ENCODE measurements at places on chromosomes 2 and 18.

GRCh38 chr2:109611467-109612095, 2.2 kb downstream of the SEPTIN10 start:
- no peak for DNase-seq

GRCh38 chr2:43634604-43635306, 2.3 kb upstream of the PLEKHH2 start:
- DNase-seq = no peak

DNA sequence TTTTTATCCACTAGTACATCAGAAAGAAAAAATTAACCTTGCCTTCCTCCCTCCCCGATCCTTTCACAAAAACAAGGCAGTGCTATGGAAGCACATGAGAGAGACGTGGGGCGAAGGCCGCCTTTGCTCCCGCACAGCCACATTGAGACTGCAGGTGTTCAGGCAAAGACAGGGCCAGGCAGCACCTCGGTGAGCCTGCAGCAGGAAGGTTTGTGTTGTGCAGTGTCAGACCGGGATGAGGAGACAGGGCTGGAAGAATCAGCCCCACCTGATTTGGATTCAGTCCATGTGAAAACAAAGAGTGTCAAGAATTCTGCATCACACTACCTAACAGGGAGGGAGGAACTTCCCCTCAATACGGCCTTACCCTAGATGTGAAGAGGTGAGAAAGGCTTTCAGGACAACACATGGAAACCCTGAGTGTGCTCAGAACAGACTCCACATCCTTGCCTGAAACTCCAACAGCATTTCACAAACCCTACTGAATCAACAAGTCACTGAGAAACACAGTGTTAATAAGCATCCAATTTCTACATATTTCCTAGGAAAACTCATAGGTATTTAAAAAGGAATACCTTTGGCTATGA, 59.6 kb downstream of the HDAC4 start:
- no peak for DNase-seq

GRCh38 chr2:70529610-70530009, 24.0 kb downstream of the TGFA start:
- DNase-seq = no peak

DNA sequence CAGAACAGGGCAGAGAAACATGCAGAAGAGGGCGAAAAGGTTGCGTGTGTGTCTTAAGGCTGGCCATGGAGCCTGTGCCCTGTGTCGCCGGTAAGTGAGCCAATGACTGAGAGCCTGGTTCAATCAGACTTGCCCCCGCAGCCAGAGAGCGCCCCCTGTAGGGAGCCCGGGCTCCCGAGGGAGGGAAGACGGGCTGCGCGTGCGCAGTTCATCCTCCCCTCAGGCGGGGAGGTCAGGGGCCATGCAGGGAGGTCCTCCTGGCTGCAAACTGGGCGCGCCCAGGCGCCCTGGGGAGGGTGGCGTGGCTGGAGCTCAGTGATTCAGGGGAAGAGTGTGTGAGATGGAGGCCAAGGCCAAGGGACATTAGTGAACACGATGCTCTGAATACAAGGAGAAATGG, 276.6 kb downstream of the PHLPP1 start:
- DNase-seq = no peak

GRCh38 chr2:200274116-200275075, 32.1 kb upstream of the SPATS2L start:
- DNase-seq = no peak

GRCh38 chr2:219045937-219046550, 4.7 kb upstream of the CFAP65 start:
- no peak for DNase-seq

- DNase-seq = no peak
Observed at GRCh38 chr2:239821694-239822075, 203.5 kb downstream of the NDUFA10 start.

DNA sequence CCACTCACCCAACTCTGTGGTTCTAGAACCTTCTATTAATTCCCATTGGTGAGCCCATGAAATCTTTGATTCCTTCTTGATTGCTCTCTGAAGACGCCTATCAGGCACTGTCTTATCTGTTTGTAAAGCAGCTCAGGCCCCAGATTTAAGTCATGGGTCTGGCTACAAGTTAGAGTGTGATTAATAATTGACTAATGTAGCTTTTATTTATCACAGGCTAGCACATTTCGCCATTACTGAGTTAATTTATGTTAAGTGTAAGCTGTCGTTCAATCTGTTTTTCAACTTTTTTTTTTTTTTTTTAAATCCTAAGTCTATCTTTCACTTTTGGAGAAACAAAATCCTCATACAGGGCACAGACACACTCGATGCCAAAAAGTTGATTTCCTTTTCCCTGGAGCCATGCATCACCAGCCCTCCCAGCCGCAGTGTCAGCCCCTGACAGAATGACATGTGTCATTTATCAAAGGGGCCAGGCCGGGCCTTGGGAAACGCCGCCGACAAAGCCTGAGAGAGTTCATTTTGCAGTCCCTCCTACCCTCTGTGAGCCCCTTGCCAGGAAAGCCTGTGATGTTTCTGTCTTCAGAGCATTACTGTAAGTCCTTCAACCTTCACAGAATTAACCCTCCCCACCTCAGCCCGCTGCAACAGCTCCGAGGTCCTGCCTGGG, 15.8 kb downstream of the TSHZ1 start:
- DNase-seq = no peak

- DNase-seq = no peak
Observed at GRCh38 chr18:36066686-36067054, 689 bp downstream of the RPRD1A start.

- no peak for DNase-seq
Observed at GRCh38 chr2:209094221-209094620, 329.6 kb upstream of the MAP2 start.

- DNase-seq = no peak
Observed at GRCh38 chr2:178404368-178404767, 46.6 kb downstream of the PRKRA start.

- DNase-seq = no peak
Observed at GRCh38 chr2:171146633-171147032, 14.1 kb downstream of the TLK1 start.

DNA sequence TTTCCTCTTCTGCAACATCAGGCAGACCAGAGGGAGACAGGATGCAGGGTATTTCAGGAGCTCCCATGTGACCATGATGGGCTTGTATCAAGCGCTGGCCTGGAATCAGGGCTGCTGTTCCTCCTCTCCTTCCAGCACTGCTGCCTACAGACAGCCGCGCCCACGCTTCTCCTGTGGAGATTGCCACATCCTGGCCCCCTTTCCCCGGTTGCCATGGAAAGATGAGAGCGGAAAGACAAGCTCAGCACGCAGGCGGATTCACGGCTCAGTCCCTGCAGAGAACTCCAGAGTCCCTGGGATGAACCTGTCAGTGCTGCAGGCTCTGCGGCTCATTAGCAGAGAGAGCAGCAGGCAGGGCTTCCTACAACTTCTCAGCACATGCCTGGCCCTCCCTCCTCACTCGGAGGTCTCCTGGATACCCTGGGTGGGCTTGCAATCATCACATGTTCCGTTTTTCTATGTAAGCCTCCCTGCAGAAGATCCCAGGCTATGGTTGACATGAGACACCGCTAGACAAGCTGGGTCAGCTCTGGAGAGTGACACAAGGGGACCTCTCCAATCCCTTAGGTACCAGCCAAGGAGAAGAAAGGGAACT, 497.8 kb upstream of the MYT1L start:
- DNase-seq = no peak

- DNase-seq = no peak
Observed at GRCh38 chr2:180716186-180717180, 263.9 kb upstream of the UBE2E3 start.

- no peak for DNase-seq
Observed at GRCh38 chr18:21105936-21106335, 5.7 kb downstream of the ROCK1 start.

DNA sequence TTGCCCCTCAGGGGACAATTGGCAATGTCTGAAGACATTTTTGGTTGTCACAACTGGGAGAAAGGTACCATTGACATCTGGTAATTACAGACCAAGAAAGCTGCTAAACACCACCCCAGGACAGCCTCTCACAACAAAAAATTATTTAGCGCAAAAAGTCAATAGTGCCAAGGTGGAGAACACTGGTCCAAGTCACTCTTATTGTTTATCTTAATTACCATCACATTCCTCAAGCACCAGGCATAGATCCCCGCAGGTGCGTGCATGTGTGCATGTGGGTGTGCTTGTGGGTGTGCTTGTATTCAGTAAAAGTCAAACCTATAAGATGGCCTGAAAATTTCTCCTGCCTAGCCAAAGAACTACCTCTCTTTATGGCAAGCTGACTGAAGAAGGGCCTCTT, 74.9 kb upstream of the WDR75 start:
- DNase-seq = no peak

DNA sequence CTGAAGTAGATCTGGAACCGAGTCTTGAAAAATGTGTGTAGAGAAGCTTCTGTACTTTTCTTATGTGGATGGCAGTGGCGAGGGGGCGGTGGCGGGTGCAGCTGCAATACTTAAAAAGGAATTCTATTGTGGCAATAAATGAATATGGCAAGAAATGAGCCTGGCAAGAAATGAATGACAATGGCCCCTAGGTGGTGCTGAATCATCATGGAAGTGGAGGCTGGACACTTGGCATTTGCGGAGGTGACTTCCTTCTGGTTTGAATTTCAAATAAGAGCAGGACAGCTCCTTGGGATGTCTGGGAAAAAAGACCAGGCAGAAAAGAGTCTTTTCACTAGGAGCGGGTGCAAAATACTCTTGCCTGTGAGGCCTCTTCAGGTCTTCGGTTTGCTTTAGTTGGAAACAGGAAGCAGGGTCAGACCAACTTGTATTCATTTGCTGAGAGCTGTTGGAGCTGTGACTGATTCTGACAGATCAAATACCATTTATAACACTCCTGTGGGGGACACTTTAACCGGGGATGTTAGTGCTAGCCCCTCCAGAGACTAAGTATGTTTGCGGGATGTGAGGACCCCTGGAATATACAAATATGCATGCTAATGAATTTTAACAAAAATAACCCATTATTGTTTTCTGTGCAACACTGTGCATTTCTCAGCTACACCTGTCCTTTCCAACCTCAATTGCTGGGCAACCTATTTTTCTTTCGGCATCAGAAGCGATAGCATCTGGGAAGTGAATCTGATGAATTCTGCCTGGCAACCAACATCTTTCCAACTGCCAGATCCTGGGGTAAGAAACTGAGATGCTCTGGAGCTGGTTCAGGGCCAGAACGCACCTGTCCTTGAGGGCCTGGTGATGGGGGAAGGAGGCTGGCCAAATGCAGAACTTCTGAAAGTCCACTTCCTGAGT, 35.4 kb downstream of the FASTKD2 start:
- DNase-seq = no peak

GRCh38 chr18:57697426-57697825, 75.8 kb upstream of the NARS1 start:
- no peak for DNase-seq

DNA sequence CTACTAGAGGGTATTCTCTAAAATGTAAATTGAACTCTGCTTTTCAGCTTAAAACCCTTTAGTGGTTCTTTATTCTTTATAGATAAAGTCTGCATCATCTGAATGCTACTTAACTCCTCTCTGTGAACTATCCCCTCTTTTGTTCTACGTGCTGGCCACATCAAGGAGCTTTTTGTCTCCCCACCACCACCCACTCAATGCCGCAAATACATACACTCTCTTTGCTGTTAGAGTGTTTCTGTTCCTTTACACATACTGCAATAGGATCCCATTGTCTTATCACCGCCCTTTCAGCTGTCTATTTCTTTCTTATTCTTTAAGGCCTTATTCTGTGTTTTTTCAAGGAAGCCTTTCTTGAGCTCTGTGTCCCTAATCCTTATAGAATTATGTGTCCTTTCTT, 83.3 kb downstream of the EML4 start:
- DNase-seq = no peak

DNA sequence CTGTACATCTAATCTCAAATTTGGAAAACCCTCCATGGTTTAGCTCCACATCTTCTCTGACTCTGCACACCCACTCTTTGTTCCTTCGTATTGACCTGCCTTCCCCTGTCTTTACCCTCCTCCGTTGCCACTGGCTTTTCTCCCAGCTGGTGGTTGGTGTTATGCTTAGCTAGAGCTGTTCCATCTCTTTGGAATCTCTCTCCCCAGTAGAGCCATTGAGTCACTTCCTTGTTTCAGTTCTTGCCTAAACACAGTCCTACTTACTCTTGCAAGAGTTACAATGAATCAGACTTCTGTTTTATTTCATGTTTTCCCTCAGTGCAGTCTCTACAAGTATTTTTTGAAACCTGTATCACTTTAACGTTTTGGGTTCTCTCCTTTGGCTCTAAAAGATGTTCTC, 263.9 kb downstream of the LTBP1 start:
- DNase-seq = no peak

Data from stimulated activated CD8-positive, alpha-beta memory T cell treated with anti-CD3 and anti-CD28 coated beads, Interleukin-4, amount 100 ng/mL, for 4 hours (primary cell).